ENCODE measurements at places on chromosomes 11 and 22.

GRCh38 chr11:91906871-91907624 lies 317.6 kb upstream of the FAT3 start:
- no peak for DNase-seq

- DNase-seq = no peak
These were observed 71.9 kb upstream of the HORMAD2 start for GRCh38 chr22:30008401-30008800.

DNA sequence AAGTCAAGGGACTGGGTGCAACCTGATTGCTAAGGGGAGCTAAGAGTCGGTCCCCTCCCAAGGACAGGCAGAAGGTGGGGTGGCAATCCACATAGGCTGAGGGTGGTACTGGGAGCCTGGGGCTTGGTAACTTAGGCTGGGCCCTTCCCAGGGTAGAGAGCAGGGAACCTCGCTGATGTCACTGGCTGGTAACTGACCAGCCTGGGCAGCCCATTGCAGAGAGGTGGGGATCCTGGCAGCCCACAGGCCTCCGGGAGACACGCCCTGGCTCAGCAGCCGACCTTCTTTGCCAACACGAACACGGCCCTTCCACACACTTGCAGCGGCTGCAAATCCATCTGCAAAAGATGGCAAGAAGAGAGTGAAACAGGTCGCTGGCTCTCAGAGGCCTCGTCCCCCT lies 25.4 kb downstream of the A4GALT start:
- DNase-seq = no peak

GRCh38 chr11:121933694-121934093 lies 182.3 kb downstream of the BLID start:
- DNase-seq = no peak

- DNase-seq = no peak
These were observed 30.3 kb downstream of the VSTM5 start for GRCh38 chr11:93819966-93820695.

DNA sequence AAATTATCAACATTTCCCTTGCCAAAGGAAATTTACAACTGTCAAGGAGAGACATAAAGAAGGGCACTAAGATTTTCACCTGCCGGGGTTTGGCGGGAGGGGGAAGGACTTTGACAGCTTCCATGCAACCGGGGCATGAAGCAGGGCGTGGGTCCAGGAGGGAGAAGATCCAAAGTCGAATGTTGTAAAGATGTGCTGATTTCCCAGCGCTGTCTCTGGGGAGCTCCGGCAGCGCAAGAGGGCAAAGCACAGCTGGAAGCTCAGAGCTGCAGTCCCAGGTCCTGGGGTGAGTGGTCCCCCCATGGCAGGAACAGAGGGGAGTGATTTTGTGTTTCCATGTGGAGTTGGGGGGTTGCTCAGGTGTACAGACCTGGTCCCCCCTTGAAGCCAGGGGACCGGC lies at the start of gene MS4A10:
Gene MS4A10, plus strand, starts transcription at position 198 of the 400 bp plus-strand sequence. CDS start 5,003 bp downstream, outside the sequence.
- no peak for DNase-seq

DNA sequence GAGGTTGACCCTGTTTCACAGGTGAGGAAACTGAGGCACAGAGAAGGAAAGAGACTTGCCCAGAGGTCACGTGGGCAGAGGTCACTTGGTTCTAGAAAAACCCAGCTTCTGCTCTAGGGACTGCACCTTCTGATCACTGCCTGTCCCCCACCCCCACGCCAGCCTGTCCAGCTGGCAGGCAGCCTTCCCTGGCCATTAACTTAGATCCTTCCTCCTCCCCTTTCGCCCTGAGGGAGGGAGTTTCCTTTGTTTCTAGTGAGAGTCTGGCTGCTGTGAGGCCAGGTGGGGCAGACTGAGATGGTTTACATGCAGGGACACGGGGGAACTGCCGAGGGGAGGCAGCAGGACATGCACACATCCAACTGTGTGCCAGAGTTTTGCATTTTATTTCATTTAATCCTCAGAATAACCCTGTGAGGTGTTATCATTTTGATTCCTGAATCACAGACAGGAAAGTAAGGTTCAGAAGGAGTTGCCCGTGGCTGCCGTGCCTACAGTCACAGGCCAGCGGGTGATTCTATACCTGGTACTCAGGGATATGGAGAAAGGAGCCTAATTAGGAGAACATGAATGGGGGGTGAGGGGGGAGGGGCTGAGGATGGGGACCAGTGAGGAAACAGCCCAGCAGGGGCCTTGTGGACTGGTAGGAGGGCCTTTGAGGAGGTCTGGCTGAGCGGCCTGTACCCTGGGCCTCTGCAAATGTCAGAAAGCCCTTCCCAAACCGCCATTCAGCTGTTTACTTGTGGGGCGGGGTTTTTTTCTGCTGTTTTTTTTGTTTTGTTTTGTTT lies 3.4 kb downstream of the FAM83F start:
- no peak for DNase-seq

DNA sequence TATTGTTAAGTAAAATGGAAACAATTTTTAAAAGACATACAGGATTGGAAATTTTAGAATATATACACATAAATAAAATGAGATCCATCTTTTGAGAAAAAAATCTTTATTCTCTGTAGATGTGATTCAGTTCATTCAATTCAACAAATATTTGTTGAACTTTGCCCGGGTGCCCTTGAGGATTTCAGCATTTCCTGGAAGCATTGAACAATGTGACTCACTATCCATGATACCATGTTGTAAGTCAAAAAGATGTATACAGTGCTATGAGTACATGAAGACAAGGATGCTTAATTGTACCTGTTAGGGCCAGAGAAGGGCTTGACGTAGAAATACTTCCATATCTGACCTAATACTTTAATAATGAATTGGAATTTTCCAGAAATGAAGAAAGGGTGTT lies 353.7 kb downstream of the METTL15 start:
- DNase-seq = no peak

DNA sequence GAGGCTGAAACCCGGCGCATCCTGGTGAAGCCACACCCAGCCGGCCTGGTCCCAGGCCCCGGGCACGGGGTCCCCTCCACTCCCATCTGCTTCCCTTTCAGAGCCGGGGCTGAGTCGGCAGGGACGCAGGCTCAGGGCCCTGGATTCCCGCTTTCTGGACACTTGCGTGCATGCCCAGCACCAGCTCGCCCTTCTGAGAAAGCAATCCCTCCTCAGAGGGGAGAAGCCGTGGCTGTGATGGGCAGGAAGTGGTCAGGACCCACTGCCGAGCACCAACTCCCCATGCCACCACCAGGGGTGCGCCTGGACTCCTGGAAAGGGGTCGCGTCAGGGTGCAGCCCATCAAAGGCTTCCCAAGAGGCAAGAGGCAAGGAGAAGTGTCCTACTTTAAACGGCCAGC lies 15.1 kb downstream of the CDKN1C start:
- no peak for DNase-seq

GRCh38 chr22:37344735-37345449 lies 62.6 kb downstream of the CYTH4 start:
- no peak for DNase-seq

DNA sequence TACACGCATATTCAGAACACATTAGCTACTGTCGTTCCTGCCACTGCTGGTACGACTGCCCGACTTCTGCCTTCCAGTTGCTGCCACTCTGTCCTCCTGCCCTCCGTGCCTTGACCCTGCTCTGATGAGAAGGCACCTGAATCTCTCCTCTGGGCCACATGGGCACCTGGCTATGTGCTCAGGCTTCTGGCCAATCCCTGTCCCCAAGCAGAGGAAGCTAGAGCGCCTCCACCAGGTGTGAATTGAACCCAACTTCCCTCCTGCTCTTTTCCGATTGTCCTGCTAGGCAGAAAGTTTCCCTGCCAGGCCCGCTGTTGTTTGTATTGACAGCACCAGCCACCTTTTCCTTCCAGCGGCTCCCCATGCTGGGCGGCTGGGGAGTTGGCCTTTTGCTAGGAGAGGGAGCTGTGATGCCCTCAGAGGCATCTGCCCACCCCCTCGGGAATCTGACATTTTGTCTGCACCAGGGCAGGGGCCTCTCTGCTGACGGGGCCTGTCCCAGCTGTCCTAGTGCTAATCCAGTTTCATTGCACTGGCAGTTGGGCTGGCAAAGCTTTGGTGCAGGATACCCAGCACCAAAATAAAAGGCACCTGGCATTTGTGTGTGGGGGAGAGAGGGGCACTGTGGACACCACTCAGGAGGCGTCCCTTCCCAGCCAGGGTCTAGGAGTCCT lies 118.0 kb downstream of the GRIK4 start:
- DNase-seq = no peak

- no peak for DNase-seq
These were observed 41.4 kb downstream of the PPFIBP2 start for GRCh38 chr11:7555052-7555699.

GRCh38 chr11:43419460-43419859 lies 60.7 kb downstream of the TTC17 start:
- peak; percentile 34 for DNase-seq

DNA sequence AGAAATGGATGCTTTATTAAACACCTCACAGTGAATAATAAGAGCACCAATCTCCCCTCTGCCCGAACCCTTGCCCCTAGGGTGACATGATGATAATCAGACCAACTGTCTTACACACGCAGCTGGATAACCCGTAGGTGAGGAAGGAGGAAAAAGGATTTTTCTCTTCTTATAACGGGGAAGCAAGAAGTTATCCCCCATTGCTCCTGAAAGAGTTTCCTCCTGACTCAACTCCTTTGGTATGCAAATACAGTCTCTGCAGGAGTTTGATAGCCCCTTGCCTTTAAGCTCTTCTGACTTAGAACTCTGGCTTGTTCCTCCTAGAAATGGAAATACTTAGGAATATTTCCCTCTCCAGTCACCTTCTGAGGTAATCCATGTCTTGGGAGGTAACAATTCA lies 455.8 kb downstream of the TMEM135 start:
- no peak for DNase-seq

- peak; percentile 14 for DNase-seq
These were observed 55.9 kb upstream of the CCDC188 start for GRCh38 chr22:20206709-20207215.

- no peak for DNase-seq
These were observed 2.4 kb downstream of the RASD2 start for GRCh38 chr22:35542939-35543516.

DNA sequence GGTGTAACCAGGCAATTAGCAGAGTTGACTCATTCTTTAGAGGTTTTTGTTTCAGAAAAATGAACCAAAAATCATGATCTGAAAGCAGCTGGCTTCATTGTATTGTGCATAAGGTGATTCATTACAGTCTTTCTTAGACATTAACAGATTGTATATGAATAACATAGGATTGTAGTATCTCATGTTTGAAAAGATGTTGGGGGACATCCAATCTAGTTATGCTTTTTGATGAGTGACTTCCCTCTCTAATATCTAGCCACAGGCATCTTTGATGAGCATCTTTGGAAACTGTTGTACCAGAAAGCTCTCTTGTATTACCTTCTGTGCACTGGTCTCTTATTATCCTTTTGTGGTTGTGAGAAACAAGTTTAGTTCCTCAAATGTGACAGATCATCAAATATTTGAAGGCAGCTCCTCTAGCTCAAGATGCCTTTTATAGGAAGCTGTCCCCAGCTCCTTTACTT lies 8.3 kb downstream of the GRK3 start:
- DNase-seq = no peak

DNA sequence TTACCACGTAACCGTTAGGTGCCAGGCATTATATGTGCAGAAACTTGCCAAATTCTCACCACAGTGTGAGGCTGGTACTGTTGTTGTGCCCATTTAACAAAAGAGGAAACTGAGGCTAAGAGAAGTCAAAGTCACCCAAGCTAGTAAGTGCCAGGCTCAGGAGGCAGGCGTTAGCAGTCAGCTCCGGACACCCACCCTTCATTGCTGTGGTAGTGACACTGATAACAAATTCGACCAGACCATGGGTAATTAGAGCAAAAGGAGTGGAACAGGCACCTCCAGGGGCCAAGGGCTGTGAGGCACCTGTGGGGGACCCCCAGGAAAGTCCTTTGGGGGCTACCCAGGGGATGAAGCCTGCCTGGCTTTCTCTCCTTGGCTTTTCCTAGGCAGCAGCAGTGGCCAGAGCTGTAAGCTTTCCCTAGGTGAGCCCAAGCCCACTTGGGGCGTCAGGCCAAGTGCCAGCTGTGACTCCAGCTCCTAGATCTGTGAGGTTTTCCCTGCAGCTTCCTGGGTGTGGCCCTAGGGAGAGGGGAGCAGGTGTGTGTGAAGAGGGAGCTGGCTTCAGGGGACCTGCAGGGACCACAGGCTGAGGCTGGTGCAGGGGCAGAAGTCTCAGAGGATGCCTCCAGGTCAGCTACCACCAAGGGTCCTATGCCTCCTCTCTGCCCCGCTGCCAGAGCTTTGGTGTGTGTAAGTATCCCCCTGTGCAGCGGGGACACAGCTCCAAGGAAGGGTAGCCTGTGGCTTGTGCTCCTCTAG lies 19.7 kb upstream of the ALX4 start:
- DNase-seq = no peak

DNA sequence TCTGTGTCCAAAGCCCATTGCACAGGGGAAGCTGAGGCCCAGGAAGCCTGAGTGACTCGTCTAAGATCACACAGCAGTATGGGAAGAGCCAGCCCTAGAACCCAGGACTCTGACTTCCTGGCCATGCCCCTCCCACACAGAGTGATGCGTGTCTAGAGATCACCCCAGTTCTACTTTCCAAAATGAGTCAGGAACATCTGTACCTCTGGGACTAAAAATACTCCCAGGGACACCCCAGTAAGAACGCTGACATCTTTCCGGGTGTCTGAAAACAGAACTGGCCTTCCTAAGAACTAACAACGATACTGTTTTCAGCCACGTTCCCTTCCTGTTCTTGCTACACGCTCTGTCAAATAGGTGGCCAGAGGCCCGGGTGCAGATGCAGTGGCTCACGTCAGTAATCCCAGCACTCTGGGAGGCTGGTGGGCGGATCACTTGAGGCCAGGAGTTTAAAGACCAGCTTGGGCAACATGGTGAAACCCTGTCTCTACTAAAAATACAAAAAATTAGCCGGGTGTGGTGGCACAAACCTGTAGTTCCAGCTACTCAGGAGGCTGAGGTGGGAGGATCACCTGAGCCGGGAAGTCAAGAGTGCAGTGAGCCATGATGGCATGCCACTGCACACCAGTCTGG lies 21.7 kb upstream of the PDGFB start:
- peak; percentile 22 for DNase-seq

DNA sequence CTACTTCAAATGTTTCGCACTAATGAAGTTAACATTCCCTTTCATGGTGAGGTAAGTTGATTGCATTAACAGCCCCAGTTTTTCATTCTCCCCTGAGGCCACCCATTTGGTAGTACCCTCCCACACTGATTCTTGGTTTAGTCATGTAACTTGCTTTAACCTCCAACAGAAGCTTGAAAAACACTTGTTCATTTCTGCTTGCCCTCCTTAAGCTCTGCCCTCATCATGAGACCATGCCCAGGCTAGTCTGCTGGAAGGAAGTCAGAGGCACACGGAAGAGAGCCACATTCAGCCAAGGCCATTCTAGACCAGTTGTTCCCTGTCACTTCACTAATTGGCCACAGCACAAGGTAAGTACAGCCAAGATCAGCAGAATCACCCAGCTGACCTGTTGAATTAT lies 50.7 kb upstream of the CD44 start:
- no peak for DNase-seq

GRCh38 chr11:119924017-119924416 lies 195.0 kb upstream of the NECTIN1 start:
- DNase-seq = no peak

Measured in brain microvascular endothelial cell (primary cell).